ENCODE measurements at places on chromosomes 11 and 22.

- DNase-seq, result no peak
These were observed 39.0 kb downstream of the BMAL1 start for GRCh38 chr11:13316528-13316961.

- no peak for DNase-seq
These were observed 857.8 kb upstream of the FAT3 start for GRCh38 chr11:91366816-91367215.

GRCh38 chr11:25860677-25861450, 471.1 kb upstream of the ANO3 start:
- no peak for DNase-seq

GRCh38 chr22:45680932-45681700, 9.5 kb downstream of the ATXN10 start:
- DNase-seq, result no peak

- DNase-seq, result no peak
These were observed 33.0 kb upstream of the P2RY2 start for GRCh38 chr11:73184953-73185671.

GRCh38 chr11:34749666-34750659, 129.1 kb downstream of the EHF start:
- DNase-seq, result no peak

DNA sequence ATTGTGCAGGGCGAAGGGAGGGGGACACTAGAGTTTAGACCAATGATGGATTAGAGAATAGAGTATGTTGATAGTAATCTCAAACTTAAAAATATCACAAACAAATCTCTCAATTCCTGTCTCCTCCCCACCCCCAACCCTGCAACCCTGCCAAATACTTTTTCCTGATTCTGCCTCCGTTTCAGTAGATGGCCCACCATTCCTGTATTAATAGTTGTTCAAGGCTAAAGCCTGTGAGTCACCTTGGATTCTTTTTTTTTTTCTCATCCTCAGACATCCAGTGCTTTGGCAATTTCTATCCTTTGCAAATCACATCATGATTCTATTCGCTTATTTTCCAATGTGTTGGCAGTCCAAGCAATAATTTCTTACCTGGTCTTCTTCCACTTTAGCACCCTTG, 207.9 kb downstream of the DYNC2H1 start:
- no peak for DNase-seq

GRCh38 chr11:120972621-120973020, 51.3 kb upstream of the TBCEL start:
- DNase-seq, result no peak

DNA sequence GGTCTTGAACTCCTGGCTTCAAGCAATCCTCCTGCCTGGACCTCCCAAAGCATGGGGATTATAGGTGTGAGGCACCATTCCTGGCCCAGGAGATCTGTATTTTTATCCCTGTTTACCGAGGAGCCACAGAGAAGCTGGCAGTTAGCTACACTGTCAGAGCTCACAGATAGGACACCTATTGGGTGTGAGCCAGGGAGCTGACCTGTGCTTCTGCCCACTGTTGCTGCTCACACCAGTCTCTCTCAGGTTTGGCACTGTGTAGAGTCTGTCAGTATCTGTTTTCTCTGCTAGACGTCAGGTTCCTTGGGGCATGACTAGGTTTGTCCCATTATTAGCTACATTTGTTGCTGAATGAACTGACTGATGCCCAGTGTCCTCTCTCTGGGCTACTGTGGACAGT, 17.5 kb downstream of the PPP6R2 start:
- DNase-seq, result no peak

DNA sequence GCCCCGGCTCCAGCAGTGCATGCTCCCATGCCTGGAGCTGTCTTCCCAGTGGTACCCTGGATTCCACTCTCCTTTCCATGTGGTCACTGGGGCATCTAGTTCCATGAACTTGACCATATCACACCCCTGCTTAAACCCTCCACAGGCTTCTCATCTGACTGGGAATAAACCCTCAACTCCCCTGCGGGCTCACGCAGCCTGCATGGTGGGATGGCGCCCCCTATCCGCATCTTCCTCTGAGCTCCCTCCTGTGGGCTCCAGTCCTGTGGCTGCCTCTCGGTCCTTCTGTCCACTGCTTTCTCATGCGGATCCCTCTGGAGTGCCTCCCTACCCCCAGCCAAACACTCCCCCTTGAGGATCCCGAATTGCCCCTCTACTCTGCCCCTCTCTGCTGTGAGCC, 41.4 kb upstream of the TTLL12 start:
- no peak for DNase-seq

DNA sequence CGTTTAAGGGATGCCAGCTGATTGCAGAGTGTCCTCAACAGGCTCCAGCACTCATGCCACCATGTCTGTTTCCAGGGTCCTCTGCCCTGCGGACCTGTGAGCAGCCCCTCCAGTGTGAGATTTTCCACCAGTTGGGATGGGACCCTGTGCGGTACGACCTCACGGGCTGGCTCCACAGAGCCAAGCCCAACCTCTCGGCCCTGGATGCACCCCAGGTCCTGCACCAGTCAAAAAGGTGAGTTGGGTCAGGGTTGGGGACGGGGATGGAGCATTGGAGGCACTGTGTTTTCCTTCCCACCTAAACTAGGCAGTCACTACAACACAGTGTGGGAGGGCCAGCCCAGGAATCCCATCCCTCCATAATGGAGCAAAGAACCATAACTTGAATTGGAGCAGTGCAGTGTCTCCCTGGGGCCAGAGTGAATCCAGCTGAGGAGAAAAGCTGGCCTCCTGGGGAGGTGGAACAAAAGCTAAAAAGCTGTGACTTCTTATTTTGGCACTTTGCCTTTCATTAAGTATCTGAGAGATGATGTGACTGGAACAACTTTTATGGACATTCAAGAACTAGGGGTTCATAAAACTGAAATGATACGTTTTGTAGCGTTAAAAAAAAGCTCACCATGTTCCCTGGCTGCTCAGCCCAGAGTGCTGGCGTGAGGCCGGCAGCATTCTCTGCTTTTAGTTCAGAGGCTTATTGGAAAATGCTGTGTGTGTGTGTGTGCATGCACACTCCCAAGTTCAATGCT, 101.8 kb downstream of the MYO18B start:
- no peak for DNase-seq

- no peak for DNase-seq
These were observed 987 bp upstream of the GRIK4 start for GRCh38 chr11:120510406-120511115.

- DNase-seq, result no peak
These were observed 73.7 kb upstream of the AMOTL1 start for GRCh38 chr11:94694309-94695060.

DNA sequence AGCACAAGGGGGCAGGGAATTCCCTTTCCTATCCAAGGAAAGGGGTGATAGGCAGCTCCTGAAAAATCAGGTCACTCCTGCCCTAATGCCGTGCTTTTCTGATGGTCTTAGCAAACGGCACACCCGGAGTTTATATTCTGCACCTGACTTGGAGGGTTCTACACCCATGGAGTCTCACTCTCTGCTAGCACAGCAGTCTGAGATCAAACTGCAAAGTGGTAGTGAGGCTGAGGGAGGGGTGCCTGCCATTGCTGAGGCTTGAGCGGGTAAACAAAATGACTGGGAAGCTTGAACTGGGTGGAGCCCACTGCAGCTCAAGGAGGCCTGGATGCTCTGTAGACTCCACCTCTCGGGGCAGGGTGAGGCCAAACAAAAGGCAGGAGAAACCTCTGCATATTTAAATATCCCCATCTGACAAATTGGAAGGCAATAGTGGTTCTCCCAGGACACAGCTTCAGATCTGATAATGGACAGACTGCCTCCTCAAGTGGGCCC, 194.7 kb downstream of the OR4A47 start:
- no peak for DNase-seq

- no peak for DNase-seq
These were observed 5.7 kb downstream of the KCTD17 start for GRCh38 chr22:37057226-37057625.

DNA sequence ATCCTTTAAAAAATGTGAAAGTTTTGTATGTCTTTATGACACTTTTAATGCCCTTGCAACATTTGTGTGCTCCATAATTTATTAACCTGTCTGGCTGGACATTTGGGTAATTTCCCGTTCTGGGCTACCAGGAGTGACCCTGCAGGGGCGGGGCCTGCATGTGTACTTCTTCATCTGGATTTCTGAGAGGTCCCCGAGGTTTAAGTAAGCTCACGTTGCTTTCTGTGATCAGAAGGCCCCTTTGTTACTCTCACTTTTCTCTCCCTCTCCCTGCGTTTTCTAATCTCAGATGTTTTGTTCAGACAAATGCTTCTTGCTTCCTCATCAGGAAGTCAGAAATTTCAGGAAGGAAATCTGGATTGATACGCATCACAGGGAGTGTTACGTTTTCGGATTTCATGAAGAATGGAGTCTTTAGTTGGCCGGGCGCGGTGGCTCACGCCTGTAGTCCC, 78.9 kb upstream of the CRYBB3 start:
- DNase-seq, result no peak

DNA sequence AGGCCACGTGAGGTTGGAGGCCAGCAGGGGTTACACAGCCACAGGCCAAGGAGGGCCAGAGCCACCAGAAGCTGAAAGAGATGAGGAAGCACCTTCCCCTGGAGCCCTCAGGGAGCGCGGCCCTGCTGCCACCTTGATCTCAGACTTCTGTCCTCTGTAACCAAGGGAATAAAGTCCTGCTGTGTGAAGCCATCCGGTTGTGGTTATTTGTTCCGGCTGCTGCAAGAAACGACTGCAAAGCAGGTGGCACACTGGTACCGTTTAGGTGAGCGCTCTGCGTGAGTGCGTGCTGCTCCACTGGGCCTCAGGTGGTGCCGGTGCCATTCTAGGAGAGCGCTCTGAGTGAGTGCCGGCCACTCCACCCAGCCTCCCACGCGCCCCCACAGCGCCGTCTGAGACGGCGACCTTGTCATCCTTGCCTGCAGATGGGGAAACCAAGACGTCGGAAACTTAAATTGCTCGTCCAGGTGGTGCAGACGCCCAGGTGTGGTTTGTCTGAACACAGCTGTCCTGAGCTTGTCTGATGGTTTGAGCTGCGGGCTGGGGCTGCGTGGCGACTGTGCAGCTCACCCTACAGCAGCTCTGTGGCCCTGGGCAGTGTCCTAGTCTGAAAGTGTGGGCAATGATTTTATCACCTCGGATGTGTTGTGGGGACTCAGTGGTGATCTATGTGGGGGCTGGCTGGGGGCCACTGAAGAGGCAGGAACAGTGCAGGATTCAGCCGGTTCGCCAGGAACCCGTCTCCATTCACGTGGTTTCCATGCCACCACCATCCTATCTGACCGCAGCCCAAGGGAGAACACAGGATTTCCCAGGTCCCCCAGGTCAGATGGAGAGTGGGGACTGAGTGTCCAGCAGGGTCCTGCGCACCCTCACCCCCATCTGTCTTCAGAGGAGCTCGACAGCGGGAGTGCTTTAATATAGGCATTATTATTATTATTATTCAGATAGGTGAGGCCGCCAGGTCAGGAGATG, 4.6 kb upstream of the MRGPRG start:
- DNase-seq, result no peak

DNA sequence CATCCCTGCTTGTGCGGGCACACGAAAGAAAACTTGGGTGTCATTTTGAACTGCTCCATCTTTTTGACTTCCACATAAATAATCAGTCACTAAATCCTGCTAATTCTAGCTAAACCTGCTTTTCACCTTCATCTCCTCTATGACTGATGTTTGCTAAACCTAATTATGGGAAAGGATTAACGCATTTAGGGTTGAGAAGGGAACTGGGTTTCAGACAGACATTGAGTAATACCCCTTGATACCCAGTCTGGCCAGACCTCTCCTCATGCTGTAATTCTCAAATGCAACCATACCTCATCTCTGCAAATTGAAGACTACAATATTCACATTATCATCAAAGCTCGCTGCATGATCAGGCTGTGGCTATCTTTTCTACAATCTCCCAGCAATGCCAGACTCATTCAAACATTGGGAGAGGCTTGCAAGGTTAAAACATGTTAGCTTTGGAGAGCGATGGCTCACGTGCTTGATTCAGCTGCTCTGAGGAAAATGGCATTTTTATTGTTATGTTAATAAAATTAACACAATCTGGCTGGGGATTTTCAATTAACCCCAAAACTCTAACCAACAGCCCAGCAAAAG, 2.4 kb downstream of the HPS4 start:
- no peak for DNase-seq

- DNase-seq, result no peak
These were observed 568.5 kb downstream of the KCNA4 start for GRCh38 chr11:29448246-29448877.

DNA sequence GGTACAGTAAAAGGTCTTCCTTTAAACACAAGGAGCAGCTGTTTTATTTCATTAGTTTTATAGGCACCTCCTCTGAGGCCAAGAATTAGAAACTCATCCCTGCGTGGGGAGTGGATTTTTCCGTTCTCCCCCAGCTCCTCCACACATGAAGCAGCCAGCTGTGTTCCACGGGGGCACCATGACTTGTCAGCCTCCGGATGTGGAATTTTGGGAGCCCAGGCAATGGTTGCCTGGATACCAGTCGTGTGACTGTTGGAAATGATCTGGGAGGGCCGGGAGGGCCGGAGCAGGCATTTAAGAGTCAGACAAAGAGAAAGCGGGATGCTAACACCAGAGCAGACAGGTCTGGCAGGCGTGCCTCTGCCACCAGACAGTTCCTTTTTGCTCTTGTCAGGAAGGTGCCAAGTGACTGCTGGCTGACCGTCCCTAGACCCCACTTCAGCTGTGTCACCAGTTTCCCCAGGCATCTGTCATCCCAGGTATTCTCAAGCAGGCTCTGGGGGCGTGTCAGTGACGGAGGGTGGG, 15.9 kb upstream of the CDC42EP2 start:
- DNase-seq, result no peak

DNA sequence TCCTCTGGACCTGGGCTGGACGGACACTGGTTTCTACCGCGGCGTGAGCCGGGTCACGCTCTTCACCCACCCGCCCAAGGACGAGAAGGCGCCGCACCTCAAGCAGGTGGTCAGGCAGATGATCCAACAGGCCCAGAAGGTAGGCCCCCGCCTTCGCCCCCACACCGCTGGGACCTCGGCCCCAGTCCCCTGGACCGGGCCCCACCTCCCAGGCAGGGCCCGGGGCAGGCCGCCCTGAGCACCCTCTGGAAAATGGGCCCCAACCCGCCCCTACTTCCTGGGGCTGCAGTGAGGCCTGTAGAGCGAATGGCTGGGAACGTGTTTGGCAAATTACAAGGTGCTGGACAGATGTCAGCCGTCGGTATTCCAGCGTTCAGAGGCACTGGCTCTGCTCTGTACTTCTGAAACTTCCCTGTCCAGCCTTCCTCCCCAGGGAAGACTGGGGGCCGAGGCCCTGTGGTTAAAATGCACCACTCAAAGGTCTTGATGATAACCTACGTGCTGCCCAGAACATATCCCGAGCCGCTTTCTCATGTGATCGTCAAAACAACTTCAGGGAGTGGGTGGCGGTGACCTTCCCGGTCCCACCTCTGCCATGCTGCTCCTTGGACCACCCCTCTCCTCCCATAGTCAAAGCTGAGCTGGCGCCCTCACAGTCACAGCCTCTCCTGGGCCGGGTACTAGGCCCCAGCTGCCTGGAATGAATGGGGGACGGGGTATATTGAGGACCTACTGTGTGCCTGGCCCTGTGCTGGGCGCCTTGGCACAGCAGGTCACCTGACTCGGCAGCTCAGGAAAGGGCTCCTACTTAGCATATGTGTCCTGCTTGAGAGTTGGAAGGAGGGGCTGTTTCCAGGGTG, 869 bp downstream of the FAM83F start:
- DNase-seq, result no peak

All from esophagus squamous epithelium (tissue), 5 donors.